ENCODE measurements at places on chromosomes 2 and 18. TPM values are rescaled to one million over a fixed set of nuclear protein-coding genes. Genes with fewer than 3 reads are reported as not detected.

GRCh38 chr18:62875323-62875722 lies 160.0 kb downstream of the PHLPP1 start:
- no peak for DNase-seq

GRCh38 chr18:36830158-36830495 lies 1.2 kb downstream of the KIAA1328 start:
- no peak for DNase-seq

GRCh38 chr18:49161627-49162026 lies 210.9 kb upstream of the SMAD7 start:
- no peak for DNase-seq

DNA sequence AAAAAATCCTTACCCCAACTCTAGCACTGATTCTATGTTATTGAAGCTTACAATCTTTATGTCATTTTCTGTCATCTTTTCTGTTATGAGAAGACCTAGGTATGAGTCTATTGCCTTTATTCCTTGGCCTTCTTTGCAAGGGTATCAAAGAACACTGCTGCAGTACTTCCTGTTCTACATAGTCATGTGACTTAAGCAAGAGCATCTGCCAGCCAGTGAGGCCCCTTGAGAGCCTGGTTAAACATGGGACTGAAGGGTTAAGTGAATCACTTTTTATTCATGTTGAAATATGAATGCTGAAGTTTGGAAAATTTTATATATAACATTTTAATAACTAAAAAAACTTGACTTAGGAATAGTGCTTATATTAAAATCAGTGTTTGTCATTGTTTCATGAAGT lies 844 bp upstream of the CPS1 start:
- no peak for DNase-seq

GRCh38 chr2:149019768-149020167 lies 18.7 kb upstream of the LYPD6B start:
- no peak for DNase-seq

DNA sequence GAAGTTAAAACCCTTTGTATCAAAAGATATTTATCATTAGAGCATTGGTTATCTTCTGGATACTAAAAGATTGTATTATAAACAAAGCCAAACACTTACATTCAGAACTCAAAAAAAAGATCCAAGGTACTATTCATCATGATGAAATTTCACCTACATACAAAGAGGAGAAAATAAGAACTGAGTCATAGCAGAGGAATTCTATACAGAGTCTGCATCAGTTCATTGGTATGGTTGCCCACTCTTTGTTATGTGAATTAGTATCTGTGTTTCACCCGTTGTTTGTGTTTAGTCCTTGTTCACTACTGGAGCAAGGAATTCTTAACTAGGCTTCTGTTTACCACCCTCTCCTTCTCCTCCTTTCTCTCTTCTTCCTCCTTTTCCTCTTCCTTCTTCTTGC lies 157.9 kb downstream of the LNPK start:
- DNase-seq = no peak

DNA sequence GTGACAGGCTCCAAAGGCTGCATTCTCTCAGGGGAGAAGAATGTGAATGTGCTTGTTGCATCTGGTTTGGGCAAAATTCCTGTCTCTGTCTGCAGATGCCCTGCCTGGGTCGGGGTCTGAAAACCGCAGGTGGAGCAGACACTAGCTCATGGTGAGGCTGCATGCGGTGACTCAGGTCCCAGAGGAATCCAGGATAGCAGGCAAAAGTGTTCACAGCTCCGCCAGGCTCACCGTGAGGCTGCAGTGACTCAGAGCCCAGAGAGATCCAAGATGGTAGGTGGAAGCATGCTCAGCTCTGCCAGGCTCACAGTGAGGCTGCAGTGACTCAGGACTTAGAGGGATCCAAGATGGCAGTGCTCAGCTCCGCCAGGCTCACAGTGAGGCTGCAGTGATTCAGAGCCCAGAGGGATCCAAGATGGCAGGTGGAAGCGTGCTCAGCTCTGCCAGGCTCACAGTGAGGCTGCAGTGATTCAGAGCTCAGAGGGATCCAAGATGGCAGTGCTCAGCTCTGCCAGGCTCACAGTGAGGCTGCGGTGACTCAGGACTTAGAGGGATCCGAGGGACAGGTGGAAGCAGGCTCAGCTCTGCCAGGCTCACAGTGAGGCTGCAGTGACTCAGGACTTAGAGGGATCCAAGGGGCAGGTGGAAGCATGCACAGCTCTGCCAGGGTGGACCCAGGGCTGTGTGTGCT lies 200.5 kb downstream of the ACKR3 start:
- no peak for DNase-seq

- no peak for DNase-seq
These were observed 71.7 kb upstream of the CDH2 start for GRCh38 chr18:28248653-28249052.

DNA sequence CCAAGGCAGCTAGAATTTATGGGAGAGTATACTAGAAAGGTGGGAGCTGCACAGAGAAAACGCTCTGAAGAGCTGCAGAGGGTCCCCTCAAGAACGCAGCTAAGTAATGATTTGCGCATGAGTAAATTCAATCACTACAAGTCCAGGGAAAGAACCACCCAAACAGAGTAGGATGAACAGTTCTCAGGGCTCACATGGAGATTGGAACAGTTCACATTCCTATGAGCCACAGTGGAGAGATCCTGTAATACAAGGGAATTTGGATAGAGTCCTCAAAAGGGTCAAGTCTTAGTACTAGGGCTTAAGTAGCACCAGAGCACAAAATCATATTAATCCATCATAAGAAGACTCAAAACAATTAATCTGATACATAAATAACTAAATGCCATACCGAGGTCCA lies 12.7 kb downstream of the OLA1 start:
- DNase-seq = no peak

DNA sequence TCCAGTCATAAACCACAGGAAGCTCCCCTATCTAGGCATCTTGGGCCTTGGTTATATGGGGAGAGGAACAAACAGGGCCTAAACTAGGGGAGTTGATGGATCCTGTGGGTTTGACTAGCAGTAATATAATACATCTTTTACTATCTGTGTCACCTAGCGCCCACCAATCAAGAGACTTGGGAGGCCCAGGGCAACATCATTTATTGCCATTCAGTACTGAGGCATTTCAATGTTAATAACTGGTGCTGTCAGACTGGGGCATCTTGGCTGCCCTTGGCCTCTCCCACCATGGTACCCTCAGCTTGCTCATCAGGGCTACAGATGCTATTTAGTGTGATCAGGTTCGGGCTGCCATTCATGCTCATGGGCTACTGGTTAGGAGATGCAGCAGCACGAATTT lies 320.7 kb downstream of the MYCN start:
- DNase-seq = no peak

DNA sequence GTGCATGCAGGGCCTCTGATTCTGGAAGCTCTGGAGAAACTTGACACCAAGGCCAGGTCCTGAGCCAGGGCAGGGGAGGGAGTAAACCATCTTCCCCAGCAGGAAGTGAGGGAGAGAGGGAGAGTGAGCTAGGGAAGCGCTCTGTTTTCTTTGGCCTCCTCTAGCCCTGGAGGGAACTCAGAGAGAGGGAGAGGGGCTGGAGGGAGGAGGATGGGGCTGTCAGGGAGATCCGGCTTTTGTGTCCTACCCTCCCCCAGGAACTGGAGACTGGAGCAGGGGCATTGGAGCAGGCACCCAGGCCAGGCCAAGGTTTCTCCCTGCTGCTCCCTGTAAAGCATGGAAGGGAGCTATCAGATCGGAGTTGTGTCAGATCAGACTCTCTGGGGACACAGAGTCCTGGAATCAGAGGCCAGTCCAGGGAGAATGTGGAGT lies 22.7 kb upstream of the PKDCC start:
- no peak for DNase-seq

GRCh38 chr2:130878316-130878715 lies 41.6 kb downstream of the ARHGEF4 start:
- DNase-seq = no peak

FBXO41 gene
- polyA plus RNA-seq = 1.8 TPM

KCNS3 gene
- polyA plus RNA-seq = 9.6 TPM

GKN2 gene
- polyA plus RNA-seq = not detected

CRYGD gene
- not detected for polyA plus RNA-seq

DSEL gene
- polyA plus RNA-seq = 24.5 TPM

LOXHD1 gene
- 0.37 TPM for polyA plus RNA-seq

CAVIN2 gene
- 43.0 TPM for polyA plus RNA-seq

HOXD8 gene
- polyA plus RNA-seq = 239 TPM
